Activated naive CD8-positive, alpha-beta T cell treated with anti-CD3 and anti-CD28 coated beads, Interleukin-2, amount 10 ng/mL, durations not matched to agents 7 days and 5 days (primary cell): ENCODE measurements at places on chromosomes 13 and 19. TPM values are rescaled to one million over a fixed set of nuclear protein-coding genes. Genes with fewer than 3 reads are reported as not detected.

GRCh38 chr13:111503905-111504695, 183.7 kb downstream of the TEX29 start:
- DNase-seq, result no peak

- no peak for DNase-seq
These were observed 25.7 kb downstream of the CNMD start for GRCh38 chr13:52713894-52714293.

GRCh38 chr13:36925603-36926002, 5.6 kb upstream of the SMAD9 start:
- DNase-seq, result no peak

DNA sequence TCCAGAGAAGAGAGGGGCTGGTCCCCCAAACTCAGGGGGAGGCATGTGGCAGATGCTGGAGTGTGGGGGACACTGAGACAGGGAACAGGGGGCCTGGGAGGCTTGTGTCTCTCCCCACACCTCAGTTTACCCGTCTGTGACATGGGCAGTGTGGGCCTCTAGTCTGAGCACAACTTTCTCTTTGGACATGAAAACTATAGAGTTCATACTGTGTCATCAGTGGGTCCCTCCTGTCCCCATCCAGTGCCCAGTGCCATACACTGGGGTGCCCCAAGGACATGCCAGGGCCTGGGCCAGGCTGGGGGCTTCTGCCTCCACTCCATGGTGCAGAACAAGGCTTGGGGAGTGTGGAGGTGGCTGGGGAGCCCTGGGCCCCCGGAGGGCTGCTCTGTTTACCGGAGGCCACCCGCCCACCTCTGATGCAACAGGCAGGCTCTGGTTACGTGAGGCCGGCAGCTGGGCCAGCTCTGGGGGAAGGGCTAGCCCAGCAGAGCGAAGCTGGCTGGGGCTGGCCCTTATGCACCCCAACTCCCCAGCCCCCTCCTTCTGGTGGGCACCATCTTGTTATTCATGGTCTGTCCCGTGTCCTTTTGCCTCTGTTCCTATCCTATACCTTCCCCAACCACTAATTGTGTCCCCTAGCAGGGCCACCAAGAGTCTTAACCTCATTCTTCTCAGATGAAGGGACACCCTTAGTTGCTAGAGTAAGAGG, 1.9 kb upstream of the MEF2B start:
- no peak for DNase-seq

RDH8 gene
- total RNA-seq, result not detected

CGB8 gene
- not detected for total RNA-seq

SPACA6 gene
- total RNA-seq, result 4.8 TPM

TMEM238 gene
- total RNA-seq, result 17.0 TPM

GRCh38 chr19:56253737-56254136, 18.8 kb upstream of the EDDM13 start:
- no peak for DNase-seq

DNA sequence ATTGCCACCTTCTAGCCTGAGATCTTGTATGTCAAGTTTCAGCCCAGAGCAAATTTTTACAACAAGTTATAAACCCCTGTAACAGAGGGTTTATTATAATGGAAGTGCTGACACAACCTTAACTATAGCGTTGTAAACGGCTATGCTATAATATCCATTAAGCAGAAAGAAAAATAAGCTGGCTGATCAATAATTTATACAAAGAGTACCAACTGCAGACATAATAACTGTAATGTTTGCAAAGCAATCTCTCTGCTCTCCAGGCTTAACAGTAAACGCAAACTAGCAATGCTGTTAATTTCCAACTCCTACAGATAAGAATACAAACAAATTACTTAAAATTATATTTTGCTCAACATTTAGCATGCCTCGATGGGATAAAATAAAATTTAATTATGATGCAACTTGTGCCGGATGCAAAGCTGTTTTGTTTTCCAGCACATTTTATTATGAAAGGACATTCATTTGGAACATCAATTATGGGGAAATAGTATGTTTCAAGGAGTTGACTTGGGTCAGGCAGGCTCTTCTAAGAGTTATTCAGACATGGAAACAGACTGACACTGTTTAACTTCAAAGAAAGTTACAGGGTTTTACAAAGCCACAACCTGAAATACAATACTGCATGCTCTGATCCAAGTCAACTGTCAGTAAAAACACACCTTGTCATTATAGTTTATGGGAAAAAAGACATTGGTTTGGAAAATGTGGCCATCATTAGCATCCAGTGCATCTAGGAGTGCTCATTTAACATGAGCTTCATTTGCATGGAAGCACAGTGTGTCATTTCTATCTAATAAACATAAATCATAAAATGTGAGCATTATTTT, 6.6 kb upstream of the DACH1 start:
- DNase-seq, result no peak

GRCh38 chr19:34145741-34146202, 26.5 kb upstream of the LSM14A start:
- DNase-seq, result no peak

DNA sequence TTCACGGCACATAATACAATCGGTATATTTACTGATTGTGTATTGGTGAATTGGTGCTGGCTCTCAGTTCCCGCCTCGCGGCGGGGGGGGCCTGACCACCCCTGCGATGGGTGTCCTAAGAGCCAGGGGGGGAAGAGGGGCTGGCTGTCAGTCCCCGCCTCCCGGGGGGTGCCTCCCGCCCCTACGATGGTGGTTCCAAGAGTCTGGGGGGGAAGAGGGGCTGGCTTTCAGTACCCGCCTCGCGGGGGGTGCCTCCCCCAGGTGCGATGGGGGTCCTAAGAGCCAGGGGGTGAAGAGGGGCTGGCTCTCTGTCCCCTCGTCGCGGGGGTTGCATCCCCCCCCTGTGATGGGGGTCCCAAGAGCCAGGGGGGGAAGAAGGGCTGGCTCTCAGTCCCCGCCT, 2321.8 kb upstream of the PCDH20 start:
- no peak for DNase-seq

NKPD1 gene
- total RNA-seq, result 0.31 TPM

TMEM86B gene
- 18.8 TPM for total RNA-seq

CAPN12 gene
- total RNA-seq, result 26.4 TPM

KLC3 gene
- total RNA-seq, result not detected

GRCh38 chr13:110445183-110445582, 116.3 kb downstream of the RAB20 start:
- DNase-seq, result no peak

GRCh38 chr13:107854880-107855279, 360.5 kb downstream of the LIG4 start:
- DNase-seq, result no peak

DNA sequence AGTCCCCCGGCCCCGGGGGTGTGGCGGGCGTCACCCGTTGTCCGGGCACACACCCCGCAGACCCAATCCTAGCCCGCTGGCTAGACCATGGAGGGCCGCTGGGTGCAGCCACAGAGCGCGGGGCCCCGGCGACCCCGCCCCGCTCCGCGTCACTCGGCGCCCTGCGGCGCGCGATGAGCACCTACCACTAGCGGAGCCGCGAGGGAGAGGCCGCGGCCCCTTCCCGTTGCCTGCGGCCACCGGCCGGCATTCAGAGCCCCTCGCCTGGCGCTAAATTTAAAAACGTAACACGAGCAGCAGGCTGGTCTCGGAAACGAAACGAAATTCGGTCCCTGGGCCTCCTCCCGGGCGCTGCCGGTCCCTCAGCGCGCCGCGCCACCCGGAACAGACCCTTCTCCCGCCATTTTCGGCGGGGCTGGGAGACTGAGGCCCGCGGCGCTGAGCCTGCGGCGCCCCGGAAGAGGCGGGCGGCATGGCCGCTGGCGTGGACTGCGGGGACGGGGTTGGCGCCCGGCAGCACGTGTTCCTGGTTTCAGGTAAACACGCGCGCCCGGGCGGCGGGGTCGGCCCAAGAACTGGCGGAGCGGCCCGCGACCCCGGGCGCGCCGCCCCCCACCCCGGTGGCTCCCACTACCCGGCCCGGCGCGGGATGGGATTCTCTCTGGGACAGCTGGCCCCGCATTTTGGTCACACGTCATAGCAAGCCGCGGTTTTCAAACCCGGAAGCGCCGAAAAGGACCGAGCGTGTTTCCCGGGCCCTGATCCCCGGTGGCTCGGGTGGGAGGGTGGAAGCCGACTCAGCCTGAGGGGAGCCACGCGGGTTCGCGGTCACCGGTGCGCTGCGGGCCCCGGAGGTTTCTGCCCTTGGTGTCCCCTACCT, at the start of gene RNASEH2B:
Gene RNASEH2B, plus strand, starts transcription at position 187 of the 880 bp plus-strand sequence. Its CDS starts 286 bp downstream, at position 473.
- DNase-seq, result peak; percentile 85

GRCh38 chr13:74168263-74168675, 34.1 kb upstream of the KLF12 start:
- no peak for DNase-seq

CNFN gene
- total RNA-seq, result not detected
